Activated T-cell treated with anti-CD3 and anti-CD28 coated beads, Interleukin-2, amount 50 U/mL, for 72 hours (primary cell): ENCODE measurements at places on chromosomes 16 and 17.

DNA sequence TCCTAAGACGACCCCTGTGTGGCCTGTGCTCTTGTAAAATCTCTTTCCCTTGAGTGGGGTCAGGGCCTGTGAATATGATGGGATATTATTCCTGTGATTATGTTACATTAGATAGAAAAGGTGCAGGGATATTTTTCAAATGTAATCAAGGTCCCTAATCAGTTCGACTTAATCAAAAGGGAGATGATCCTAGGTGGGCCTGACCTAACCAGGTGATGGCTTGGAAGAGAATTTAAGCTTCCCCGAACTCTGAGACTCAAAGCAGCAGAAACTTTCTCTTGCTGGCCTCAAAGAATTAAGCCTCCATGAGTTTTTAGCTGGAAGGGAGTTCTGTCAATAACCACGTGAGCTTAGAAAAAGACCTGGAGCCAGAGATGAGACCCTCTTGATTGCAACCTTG is 124.7 kb downstream of the MAF start:
- no peak for DNase-seq

GRCh38 chr17:57572062-57572461 is 173.0 kb downstream of the CCDC182 start:
- DNase-seq: no peak

GRCh38 chr17:50830352-50830751 is 5.0 kb upstream of the WFIKKN2 start:
- DNase-seq: no peak

- no peak for DNase-seq
These were observed 39.9 kb downstream of the USP32 start for GRCh38 chr17:60352071-60352470.

DNA sequence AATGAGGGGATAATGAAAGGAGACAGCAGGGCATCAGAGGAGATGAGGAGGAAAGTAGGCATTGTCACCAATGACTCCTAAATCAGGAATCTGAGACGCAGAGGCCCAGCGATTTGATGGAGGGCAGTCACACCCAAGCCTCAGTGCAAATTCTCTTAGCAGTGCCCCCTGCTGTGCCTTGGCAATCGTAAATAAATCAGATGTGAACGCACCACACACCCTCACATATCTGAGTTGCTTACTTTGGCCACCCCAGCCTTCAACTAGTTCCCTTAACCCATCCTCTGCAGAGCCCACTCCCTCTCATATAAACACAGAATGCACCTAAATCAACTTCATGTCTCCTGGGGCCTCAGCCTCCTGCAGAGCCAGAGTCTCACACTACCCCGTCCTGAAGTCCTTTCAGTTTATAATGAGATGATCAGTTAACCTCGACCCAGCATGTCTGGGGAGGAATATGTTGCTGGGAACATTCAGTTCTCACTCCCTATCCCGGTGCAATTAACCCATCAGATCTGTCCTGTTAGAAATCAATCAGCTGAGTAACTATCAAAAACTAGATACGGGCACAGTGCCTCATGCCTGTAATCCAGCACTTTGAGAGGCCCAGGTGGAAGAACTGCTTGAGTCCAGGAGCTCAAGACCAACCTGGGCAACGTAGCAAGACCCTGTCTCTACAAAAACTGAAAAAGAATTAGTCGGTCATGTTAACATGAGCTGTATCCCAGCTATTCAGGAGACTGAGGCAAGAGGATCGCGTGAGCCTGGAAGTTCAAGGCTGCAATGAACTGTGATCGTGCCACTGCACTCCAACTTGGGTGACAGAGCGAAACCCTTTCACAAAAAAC is 78.4 kb downstream of the SLC39A11 start:
- DNase-seq: no peak

- DNase-seq: no peak
These were observed 84.6 kb downstream of the GP2 start for GRCh38 chr16:20242568-20243255.

DNA sequence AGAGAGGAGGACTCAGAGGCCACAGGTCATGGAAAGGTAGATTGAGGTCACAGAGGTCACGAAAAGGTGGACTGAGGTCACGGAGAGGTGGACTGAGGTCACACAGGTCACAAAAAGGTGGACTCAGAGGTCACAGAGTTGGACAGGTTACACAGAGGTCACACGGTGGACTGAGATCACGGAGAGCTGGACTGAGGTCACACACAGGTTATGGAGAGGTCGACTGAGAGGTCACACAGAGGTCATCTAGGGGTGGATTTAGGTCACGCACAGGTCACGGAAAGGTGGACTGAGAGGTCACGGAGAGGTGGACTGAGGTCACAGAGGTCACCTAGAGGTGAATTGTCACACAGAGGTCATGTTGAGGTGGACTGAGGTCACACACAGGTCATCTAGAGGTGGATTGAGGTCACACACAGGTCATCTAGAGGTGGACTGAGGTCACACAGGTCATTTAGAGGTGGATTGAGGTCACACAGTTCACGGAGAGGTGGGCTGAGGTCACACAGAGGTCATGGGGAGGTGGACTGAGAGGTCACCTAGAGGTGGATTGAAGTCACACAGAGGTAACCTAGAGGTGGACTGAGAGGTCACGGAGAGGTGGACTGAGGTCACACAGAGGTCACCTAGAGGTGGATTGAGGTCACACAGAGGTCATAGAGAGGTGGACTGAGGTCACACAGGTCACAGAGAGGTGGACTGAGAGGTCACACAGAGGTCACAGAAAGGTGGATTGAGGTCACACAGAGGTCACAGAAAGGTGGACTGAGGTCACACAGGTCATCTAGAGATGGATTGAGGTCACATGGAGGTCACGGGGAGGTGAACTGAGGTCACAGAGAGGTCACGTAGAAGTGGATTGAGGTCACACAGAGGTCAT is 26.7 kb upstream of the JPT2 start:
- DNase-seq: no peak

DNA sequence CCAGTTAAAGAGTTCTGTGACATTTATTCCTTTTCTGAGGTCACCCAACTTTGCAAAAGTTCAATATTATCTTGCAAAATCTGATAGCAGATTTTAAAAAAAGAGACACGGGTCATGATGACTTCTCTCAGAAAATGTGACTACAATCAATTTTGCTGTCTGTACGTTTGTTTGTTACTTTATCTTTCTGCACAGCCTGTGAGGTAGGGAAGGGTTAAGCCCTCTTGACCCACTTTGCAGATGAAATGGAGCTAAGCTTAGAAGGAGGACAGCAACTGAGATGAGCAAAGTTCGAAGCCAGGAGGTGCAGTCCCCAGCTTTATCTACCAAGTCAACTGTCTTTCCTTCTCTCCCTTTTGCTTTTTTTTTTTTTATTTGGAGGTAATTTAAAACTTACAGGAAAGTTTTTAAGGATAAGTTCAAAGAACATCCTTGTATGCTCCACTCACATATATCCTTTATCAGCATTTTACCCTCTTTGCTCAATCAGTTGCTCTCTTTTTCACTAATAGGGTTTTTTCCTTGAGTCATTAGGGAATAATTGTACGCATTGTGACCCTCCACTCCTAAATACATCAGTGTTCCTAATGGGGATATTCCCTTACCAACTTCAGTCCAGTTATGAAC is 86.8 kb downstream of the MSI2 start:
- no peak for DNase-seq

- DNase-seq: no peak
These were observed 59.1 kb downstream of the C17orf67 start for GRCh38 chr17:56774650-56775049.

- peak; percentile 35 for DNase-seq
These were observed 1.3 kb downstream of the GSPT1 start for GRCh38 chr16:11914210-11915113.

- DNase-seq: no peak
These were observed 13.5 kb upstream of the PNPO start for GRCh38 chr17:47927821-47928400.

GRCh38 chr17:69535016-69535570 is 120.6 kb downstream of the MAP2K6 start:
- DNase-seq: no peak

DNA sequence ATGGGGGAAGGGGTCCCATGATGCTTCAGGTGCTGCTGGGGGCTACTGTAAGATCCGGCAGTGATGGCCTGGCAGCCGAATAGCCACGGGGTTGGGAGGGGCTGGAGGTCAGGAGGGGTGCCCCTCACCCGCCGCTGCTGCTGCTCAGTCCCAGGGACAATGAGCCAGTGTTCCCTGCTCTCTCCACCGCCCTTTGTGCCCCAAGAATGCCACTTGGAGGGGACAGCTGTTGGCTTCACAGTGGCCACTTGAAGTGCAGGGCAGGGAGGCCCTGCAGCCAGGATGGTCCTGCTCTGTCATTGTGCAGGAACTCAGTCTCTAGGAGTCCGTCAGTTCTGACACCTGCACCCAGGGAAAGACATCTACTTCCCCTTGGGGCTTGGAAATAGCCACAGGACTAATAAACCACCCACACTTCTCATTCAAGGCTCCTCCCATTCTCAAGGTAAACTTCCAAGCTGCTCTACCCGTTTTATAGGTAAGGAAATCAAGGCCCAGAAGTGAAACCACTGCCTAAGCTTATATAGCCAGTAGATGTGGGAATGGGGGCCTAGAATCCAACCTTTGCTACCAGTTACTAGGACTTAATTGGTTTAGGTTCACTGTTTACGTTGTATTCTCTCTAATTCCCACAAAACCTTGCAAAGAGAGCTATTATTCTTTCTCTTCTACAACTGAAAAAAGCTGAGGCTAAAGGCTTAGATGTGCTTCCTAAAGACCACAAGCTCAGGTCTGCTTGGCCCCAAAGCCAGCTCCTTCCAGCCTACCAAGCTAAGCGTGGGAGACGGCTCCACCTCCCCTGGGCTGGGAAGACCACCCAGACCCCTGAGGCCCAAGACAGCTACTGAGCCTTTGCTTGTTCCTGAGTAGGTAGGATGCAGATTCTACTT is 6.2 kb upstream of the CPSF4L start:
- DNase-seq: no peak
